Thyroid gland (tissue), 4 donors: ENCODE measurements at places on chromosomes 3 and 15. TPM values are rescaled to one million over a fixed set of nuclear protein-coding genes. Genes with fewer than 3 reads are reported as not detected.

BFSP2 gene
- total RNA-seq, result not detected

DNA sequence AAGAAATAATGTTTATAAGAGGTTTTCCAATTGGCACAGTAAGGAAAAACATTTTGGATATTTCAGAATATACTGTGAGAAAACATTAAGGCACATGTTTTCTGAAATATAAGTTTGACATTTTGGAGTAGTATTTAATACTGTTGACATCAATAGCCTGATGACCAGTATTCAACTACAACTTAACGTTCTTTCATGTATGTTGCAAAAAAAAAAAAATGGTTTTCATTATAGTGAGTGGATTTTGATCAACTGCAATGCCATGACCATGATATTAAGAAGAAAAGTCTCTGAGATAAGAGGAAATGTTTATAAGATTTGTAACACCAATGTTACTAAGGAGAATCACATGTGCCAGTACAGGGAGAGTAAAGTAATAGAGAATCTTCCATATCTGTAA, 252.8 kb upstream of the RORA start:
- DNase-seq, result no peak
- H3K27ac ChIP-seq, result no peak overlapping the region
- H3K36me3 ChIP-seq, result no peaks in the 10 kb centered on the region
- no peaks in the 10 kb centered on the region for H3K27me3 ChIP-seq

PLIN1 gene
- 5.6 TPM for total RNA-seq

- no peak for DNase-seq
- no peaks in the 10 kb centered on the region for H3K36me3 ChIP-seq
- H3K27me3 ChIP-seq, result no peaks in the 10 kb centered on the region
- peaks cover 17% of the 10 kb centered on the region for H3K4me1 ChIP-seq
- H3K4me3 ChIP-seq, result no peak overlapping the region
- no peak overlapping the region for H3K27ac ChIP-seq
These were observed 271.2 kb downstream of the RBMS3 start for GRCh38 chr3:29552051-29552450.

- H3K4me1 ChIP-seq, result no peaks in the 10 kb centered on the region
- no peak overlapping the region for H3K4me3 ChIP-seq
- no peak for DNase-seq
- no peaks in the 10 kb centered on the region for H3K36me3 ChIP-seq
- H3K27ac ChIP-seq, result no peak overlapping the region
- no peaks in the 10 kb centered on the region for H3K27me3 ChIP-seq
These were observed 50.0 kb upstream of the CORO2B start for GRCh38 chr15:68528626-68529290.

DNA sequence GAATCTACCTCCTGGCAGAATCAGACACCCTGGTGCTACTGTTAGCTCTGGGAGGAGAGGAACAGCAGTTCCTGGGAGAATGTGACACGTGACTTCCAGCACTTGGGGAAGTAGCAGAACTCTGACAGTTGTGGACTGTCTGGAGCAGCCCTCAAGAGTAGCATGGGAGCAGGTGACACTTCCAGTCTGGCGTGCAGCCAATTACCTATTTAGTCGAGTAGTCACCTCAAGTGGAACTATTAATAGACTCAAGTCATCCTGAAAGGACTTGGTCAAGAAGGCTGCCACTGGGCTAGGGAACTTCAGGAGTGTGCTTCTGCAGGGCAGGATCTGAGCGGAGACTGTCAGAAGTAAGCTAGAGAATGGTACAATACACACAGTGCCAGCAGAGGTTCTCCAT, 62.3 kb downstream of the MTHFS start:
- no peaks in the 10 kb centered on the region for H3K27me3 ChIP-seq

GRCh38 chr3:182570946-182571594, 222.2 kb upstream of the ATP11B start:
- no peak overlapping the region for H3K4me3 ChIP-seq
- DNase-seq, result no peak
- H3K36me3 ChIP-seq, result no peaks in the 10 kb centered on the region
- no peaks in the 10 kb centered on the region for H3K4me1 ChIP-seq
- H3K27ac ChIP-seq, result no peak overlapping the region
- no peaks in the 10 kb centered on the region for H3K27me3 ChIP-seq
